ENCODE measurements at places on chromosomes 6 and 20. TPM values are rescaled to one million over a fixed set of nuclear protein-coding genes. Genes with fewer than 3 reads are reported as not detected.

DNA sequence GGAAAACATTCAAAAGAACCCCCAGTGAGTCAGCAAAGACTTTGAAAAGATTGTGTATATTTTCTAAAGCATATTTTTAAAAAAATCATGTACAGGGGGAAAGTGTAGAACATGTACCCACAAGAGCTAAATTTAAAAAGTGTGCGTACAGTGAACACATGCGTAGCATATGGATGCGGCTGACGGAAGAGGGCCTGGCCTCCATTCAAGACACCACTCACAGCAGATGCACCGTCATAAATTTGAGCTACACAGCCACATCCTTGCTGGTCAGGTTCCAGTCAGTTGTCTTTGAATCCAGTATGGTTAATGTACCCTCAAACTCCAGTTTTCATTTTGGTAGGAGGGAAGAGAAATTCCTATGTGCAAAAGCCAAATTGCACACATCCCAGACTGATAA, 54.3 kb upstream of the SPACA1 start:
- DNase-seq = no peak

DNA sequence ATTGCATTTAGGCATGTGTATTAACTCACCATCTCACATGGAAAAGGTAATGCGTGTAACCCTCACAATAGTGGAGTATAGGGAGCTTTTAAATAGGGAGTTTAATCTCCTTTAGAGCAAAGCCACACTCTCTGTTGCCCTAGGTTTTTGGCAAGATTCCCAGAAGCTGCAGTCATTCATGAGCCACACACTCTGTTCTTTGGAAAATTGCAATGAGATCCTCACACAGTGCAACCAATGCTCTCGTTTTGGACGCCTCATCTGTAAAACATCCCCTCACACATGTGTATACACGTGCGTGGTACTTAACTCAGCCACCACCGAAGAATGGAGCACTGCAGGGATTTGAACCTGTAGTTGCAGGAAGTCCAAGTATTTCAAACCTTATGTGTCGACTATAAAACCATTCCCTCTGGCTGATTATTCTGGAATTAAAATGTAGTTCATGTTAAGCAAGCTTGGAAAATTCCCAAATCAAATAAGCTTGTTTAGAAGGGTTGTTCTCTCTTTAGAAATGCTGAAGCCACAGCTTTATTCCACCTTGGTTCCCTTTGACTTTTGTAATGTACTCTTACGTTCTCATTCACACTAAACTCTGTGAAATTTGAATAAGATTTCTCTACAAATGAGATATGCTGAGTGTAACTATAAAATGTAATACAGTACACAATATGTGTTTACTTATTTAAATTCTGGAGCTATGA, 489.8 kb upstream of the MANEA start:
- DNase-seq = no peak

DNA sequence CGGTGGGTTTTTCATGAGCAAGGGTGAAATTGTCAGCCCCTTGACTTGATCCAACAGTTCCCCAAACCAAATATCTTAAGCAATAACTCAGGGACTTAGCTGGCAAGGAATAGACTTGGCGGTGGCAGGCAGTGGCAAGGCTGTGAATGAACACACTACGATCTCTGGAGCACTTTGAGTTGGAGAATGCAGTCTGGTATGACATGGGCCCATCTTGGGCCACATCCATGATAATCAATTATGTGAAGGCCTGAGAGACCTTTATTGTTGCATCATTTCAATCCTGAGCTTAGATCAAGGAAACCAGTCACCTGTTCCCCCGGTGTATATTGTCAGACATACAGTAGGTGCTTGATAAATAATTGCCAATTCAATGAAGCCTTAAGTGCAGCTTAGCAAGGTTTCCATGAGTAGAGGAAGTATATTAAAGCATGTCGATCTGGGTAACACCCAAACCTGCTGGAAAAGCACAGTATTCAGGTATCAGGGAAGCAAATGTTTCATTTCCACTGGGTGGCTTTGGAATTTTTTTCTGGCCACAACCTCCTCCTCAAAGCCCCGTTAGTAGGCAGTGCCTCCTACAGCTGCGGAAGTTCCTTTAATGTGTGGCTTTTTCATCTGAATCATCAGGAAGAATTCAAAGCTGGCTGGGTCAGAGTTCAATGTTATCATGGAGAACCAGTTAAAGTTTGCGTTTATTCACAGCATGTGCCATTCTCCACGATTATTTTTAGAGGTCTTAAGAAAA, 10.2 kb downstream of the CASS4 start:
- no peak for DNase-seq

GRCh38 chr20:50450493-50450826, 59.7 kb upstream of the PTPN1 start:
- no peak for DNase-seq

GRCh38 chr6:143655541-143655940, 22.2 kb upstream of the PHACTR2 start:
- DNase-seq = no peak

DNA sequence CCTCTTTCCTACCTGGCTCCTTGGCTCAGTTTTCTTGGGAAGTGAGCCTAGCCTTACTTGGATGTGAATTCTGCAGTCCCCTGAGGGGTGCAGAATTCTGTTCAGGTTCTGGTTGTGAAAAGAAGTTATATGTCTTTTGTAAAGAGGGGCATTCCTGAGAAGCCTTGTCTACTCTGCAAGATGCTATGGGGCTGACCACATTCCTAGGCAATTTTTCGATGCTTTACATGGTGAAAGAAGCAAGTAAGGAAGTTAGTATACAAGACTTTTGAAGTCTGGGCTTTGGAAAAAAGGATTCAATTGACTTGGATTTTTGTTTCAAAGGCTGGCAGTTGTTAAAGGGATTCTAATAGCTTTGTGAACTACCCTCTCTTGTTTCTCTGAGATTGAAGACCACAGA, 167.9 kb upstream of the STMND1 start:
- DNase-seq = no peak

- DNase-seq = no peak
Measured at GRCh38 chr6:1796706-1797529, 187.2 kb downstream of the FOXC1 start.

DNA sequence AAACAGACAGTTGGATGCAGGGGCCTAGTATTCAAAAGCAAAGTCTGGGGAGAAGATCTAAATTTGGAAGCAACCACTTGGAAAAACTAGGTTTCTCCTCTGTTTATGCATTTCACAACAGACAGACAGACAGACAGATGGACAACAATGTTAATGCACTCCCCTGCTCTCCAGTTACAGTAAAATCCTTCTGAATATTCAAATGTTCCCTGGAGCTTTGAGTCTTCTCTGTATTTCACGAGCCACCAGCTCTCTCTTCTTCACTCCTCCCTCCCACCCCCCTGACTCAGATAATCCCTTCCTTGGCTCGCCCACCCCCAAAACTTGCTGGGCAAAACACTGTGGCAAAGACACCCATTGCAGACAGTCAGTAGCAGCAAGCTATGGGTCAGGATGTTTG, 129.3 kb upstream of the TOP1 start:
- DNase-seq = no peak

DNA sequence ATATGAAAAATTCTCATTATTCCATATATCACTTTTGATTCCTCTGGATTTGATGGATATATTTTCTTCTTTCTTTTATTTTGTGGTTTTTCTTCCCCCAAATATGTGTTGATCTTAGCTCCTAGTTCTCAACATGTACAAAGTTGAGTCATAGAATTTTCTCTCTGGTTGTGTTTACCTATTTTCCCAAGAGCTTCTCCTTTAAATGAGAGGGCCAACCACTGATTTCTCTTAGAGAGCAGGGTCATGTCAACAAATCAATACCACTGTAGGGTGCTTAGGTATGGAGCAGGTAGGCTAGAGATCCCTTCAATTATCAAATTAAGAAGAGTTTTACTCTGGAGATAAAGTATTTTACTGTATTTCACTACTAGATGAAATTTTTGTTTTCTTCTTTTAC, 145.7 kb downstream of the BMP5 start:
- DNase-seq = no peak

C6orf52 gene
- total RNA-seq = 1.1 TPM

- DNase-seq = no peak
Measured at GRCh38 chr20:33838035-33838864, 27.1 kb downstream of the CHMP4B start.

DNA sequence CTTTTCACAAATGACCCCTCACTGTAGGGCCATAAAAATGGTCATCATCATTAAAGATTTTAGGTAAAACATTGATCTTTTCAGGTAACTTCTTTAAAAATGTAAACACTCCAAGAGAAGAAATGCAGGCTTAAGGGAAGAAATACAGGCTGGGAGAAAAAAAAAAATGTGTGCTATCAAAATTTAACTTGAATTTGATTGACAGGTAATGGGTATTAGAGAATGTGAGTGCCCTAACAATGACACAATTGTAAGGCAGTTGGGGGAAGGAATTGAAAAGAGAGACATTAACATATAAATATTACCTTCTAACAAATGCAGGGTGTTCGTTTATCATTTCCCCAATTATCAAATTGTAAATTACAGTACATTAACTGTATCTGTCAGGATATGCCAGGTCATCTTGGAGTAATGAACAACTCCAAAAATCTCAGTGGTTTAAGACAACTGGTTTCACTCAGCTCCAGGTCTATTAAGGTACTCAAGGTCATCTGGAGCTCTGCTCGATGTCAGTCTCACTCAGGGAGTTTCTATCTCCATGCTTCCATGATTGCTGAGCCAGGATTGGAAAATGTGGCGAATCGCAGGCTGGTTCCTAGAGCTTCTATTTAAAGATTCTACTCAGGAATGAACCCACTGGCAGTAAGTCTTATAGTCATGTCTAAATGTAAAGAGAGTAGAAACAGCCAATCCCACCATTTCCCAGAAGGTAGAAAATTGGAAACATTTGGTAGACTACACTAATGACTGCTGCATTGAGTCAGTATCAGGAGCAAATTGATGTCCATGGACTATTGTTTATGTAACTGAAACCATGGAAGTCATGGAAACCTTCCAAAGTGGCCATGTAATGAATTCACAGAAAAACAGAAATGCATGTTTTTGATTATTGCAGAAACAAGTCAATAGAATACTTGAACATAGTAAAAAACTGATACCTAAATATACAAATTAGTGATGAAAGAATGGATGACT, 55.6 kb downstream of the FRK start:
- no peak for DNase-seq

NQO2 gene
- 30.1 TPM for total RNA-seq

WFDC5 gene
- total RNA-seq = not detected

- no peak for DNase-seq
Measured at GRCh38 chr6:159642481-159642880, 50.6 kb downstream of the SOD2 start.

BPI gene
- total RNA-seq = 2.3 TPM

GFRA4 gene
- total RNA-seq = not detected

TINAG gene
- total RNA-seq = 0.31 TPM

DNA sequence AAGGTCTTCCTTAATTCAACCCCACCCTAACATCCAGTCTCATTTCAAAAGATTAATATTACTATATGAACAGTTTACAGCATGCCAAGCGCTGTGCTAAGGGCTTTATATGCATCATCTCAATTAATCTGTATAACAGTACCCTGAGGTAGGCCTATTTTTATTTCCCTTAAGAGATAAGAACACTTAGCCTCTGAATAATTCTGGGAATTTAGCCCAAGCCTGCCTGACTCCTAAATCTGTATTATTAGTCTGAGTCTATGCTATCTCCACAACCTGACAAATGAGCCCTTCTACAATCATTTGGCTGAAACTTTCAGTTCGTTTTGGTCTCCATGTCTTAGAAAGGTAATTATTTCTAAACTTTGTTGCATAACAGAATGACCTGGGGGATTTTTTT, 77.7 kb upstream of the SAMD5 start:
- no peak for DNase-seq

STAU1 gene
- 71.7 TPM for total RNA-seq

MEI4 gene
- total RNA-seq = 0.13 TPM

DNA sequence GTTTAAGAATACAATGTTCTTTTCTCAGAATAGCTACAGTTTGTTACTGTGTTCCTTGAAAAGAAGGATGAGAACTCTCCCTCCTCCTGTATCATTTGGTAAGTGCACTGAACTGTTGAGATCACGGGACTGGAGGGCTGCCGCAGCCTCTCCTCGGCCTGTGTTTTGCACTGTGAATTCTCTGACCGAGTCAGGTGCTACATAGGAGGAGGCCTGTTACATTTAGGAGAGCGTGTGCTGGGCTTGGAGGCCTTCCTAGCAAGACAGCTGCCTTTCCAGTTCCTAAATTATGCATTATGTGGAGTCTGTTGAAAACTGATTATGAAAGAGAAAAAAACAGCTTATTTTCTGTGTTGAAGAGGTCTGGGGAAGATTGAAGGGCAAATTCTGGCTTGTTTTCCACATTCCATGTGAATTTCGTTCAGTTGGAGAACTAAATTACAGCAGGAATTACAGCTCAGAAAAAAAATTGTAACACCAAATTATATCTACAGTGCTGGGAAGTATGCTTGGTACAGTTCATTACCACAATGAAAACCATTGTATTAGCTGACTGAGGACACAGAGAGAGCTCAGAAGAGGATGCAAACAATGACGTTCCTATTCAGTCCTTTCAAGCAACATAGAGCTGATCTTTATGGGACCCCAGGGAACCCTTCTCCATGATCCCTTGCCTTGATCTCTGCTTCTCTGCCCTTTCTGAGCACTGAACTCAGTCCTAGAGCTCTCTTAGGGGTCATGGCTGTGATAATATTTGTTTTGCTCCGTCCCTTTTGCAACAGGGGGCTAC, 2.8 kb downstream of the TMC2 start:
- no peak for DNase-seq

GRCh38 chr6:100504786-100505737, 40.3 kb upstream of the SIM1 start:
- DNase-seq = no peak

GRCh38 chr20:48919882-48920526, 1.5 kb upstream of the ARFGEF2 start:
- peak; percentile 44 for DNase-seq

DNA sequence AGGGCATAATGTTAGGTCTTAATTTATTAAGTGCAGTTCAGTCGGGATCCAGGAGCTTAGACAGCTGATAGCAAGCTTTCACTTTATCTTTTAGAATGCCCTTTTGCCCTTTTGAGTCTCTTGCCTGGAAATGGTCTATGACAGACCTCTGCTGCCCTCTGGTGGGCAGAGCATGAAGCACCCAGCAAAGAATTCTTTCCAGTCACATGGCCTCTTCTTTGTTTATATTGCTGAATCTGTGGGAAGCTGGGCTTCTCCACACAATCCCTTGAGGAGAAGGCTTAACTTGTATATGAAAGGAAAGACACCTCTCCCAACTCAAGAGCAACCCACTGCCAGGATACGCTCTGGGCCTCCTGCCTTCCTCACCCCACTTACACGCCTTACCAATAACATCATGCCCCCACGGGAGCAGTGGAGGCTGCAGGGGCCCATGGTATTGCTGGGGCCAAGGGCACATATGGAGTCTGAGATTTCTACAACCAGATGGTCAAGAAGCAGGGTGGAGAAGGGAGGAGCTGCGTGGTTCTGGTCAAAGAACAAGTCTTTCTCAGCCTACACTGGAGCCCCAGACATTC, 20.4 kb downstream of the WFDC3 start:
- DNase-seq = peak; percentile 88

SYCP2 gene
- total RNA-seq = 6.7 TPM

Measured in sciatic nerve (tissue), 2 donors.